ENCODE measurements at places on chromosomes 3 and 15.

DNA sequence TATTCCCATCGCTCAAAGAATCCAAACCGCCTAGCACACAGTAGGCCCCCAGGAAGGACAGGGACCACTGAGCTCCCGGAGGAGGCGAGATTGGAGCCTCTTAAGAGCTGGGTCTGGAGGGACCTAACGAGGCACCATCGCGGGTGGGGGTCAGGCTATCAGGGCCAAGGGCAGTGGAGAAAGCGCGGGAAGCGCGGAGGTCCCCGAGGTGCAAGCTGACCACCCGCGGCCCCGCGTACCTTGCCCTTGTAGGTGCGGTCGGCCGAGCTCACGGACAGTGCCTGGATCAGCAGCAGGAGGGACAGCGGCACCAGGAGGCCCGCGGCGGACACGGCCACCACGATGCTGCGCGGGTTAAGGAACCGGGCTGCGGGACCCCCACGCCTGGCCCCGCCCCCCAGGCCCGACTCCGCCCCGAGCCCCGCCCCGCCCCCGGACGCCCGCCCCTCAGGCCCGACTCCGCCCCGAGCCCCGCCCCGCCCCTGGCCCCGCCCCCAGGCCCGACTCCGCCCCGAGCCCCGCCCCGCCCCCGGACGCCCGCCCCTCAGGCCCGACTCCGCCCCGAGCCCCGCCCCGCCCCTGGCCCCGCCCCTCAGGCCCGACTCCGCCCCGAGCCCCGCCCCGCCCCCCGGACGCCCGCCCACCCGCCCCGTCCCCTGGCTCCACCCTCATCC lies 3.9 kb downstream of the ZDHHC19 start:
- no peak for DNase-seq

DNA sequence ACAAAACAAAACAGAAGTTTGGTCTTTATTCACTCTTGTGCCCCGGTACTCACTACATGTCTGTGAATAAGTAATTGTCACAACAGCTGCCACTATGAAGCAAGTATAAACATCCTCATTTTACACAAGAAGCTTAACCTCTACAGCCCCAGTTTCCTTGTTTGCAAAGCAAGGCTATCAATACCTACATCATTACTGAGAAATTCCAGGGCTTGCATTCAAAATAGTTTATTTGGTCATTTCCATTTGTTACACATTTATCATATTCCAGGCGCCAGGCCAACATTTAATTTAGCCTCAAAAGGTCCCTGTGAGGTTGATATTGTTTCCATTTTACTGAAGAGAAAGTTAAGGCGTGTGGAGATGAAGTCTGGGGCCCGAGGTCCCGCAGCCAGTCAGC lies 161.4 kb upstream of the LRTM1 start:
- DNase-seq = no peak

DNA sequence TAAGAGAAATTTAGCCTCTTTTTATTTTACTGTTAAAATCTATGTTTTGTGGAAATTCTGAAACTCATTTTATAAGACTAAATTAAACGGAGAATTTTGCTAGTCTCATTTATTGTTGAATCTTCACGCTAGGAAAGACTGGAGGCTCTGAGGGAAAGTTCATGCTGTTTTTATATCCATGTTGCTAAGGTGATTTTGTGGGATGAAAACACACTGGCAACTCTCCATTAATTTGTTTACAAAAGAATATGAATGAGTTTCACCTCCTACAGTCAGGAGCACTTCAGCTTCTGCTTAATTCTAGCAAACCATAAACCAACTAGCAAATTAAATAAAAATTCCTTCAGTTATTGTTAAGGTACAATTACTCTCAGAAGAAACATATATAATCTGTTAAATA lies 195.4 kb downstream of the RAP2B start:
- no peak for DNase-seq

DNA sequence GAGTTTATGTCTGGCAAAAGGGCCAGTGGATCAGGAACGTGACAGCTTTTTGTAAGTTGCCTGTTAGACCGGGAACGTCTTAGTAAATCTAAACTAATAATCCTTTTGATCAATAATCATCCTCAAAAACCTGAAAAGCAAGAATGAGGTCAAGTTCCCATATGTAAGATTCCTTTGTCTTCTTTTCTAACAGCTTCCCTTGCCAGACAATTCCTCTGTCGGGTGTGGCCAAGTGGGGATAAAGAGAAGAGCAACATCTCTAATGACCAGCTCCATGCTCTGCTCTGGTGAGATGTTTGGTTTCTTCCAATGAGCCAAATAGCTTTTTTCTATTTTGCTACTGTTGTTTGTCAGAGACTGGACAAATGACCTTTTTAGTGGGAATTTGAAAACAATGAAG lies 19.8 kb downstream of the FANCD2OS start:
- no peak for DNase-seq

- DNase-seq = peak; percentile 50
Measured at GRCh38 chr15:89132611-89133507, 44.6 kb downstream of the ABHD2 start.
